ENCODE measurements at places on chromosomes 1 and 21. TPM values are rescaled to one million over a fixed set of nuclear protein-coding genes. Genes with fewer than 3 reads are reported as not detected.

- DNase-seq = no peak
These were observed 35.4 kb downstream of the TCP10L start for GRCh38 chr21:32549886-32550285.

GRCh38 chr1:22350924-22351767 is 100.5 kb upstream of the ZBTB40 start:
- DNase-seq = no peak

- DNase-seq = no peak
These were observed 623.7 kb downstream of the PTPRU start for GRCh38 chr1:29860056-29860455.

DNA sequence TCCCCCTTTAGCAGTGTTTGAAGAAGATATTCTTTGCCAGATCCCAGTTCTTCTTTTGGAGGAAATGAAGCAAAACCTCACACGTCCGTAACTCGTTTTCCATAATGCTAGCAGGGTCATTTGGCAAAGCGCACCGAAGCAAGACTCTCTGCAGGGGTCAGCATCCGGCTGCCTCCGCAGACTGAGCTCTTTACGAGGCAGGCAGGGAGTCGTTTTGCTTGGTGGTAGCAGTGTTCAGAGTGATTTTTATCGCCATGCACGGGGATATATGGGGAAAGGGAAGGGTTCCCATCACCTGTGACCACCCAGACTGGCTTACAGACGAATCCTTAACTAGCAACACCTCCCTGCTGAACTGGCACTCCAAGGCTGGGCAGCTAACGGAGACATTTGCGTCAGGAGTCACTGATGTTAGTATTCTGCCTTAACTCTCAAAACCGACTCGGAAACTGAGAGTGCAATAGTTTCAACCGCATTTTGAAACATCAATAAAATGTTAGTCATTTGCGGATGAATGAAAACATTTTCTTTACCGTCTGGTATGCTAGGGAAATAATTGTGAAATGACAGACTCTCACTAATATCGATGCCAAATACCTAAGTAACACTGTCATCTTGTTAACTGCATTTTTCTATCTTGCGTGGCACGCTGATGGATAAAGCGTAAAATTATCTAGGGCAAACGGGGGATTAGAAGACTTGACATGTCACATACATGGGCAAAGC is 2.2 kb upstream of the NEGR1 start:
- DNase-seq = peak; percentile 92

- DNase-seq = peak; percentile 19
These were observed 9.2 kb downstream of the MEF2D start for GRCh38 chr1:156491151-156491949.

DNA sequence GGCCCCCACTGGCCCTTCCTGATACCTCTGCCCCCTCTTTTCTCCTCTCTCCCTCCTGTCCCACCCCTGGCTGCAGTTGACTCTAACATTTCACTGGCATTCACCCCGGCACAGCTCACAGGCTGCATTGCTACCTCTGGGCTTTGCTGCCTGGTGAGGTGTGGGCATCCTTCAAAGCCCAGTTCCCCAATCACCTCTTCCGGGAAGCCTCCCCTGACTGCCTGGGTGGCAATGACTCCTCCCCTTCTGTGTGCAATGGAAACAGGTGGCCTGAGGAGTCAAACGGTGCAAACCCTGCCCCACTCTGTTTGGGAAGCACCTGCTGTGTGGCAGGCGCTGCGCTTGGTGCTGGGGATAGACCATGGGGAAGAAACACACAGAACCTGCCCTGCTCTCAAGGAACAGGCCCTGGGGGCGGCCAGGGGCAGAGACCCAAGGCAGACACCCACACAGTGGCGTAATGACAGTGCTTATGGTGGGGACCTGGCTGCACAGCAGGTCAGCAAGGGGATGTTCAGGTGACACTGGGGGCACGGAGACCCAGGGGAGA is 39.3 kb upstream of the POFUT2 start:
- no peak for DNase-seq

DNA sequence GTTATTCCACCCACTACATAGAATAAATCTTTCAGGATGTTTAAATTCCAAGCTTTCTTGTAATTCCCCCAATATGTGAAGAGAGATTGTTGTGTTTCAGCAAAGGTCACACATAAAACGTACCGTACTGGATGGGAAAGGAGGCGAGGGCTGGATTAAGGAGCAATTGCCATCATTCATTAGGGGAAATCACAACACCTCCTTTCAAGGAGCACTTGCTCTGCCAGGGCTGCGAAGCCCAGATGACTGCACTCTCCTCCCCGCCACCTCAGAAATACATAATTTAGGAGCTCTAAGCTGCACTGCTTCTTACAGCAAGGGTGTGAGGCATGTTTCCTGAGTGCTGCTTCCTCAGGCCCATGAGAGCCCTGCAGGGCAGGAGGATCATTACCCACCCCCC is 29.6 kb downstream of the MATN1 start:
- no peak for DNase-seq

DNA sequence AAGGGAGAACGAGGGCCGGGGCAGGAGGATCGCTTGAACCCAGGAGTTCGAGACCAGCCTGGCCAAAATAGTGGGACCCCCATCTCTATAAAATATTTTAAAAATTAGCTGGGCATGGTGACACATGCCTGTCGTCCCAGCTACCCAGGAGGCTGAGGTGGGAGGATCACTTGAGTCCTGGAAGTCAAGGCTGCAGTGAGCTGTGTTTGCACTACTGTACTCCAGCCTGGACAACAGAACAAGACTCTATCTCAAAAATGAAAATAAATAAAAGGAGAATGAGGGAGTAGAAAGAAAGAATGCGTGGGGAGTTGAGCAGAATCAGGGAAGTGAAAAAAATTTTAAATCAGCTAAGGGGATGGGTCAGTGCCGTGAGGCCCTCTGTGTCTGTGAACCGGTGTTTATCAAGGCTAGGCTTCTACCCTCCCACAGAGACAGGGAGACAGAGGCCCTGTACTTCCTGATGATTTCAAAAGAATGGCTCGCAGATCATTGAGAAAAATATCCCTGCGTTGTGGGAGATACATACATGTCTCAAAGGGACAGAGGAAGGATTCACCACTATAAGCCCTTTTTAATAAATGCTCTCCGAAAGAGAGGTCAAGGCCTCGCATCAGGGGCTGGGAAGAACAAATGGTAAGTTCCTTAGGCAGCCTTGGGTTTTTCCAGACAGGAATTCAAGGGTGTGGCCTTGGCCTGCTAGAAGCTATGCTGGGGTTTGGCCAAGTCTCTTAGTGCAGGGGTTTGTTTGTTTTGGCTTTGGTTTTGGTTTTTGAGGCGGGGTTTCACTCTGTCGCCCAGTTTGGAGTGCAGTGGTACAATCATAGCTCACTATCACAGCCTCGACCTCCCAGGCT is 20.7 kb downstream of the IL10RB start:
- peak; percentile 87 for DNase-seq

DNA sequence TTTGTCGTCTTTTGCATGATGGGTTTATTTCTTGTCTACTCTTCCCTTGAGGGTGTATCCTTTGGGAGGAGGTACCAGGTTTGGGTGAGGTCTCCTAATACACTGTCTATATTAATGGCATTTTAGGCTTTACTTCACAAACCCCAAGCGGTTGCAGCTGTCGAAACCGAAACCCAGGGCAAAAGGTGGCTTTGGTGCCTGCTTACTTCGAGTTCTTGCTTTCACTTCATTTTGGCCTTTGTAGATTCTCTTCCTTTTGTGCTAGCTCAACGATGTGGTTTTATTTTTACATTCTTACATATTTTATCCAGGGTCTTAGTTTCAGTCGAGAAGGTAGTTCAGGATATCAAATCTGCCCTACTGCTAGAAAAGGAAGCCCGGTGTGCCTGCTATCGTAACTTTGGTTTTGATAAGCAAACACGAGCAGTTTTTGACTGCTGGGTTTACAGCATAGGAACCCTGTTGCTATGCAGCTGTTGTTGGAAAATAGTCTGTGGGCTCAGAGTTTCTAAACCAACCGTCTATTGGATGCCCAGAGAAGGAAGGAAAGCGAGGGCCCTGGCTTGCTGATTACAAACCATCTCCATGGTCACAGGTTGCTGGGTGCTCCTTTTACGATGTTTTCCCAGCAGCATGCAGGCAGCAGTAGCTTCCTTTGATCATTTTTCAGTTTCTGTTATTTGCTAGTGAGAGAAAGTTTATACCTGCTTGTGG is 9.8 kb upstream of the TSPAN2 start:
- peak; percentile 95 for DNase-seq

GRCh38 chr1:207035877-207036551 is 3.5 kb upstream of the C1orf116 start:
- DNase-seq = peak; percentile 53

- DNase-seq = no peak
These were observed 29.5 kb downstream of the ARHGEF16 start for GRCh38 chr1:3483801-3484444.

DNA sequence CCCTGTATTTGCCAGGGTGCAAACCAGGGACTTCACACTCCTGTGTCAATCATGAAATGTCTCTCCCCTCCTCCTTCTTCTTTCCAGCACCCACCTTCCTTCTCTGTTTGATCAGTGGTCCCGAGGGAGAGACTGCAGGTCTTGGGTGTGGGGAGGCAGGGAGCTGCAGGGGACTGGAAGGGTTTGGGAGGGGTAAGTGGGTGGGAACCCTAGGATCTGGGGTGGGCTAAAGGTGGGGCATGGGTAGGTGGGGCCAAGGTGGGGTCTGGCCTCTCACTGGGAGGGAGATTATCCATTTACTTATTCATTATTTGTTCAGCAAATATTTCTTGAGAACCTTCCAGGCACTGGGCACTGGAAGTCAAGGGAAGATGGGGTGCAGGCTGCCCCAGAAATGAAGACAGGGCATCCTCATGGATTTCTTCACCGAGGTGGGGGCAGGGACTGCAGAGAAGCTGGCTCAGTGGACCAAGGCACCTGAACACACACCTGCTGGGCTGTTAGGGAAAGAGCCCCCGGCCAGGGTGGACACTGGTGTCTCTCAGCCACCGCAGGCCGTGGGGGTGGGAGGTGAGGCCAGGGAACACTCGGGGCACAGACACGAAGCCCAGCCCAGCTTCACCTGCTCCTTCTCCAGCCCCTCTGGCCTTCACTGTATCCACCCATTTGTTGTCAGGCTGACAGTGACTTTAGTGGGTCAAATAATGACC is 193.9 kb upstream of the C1orf174 start:
- DNase-seq = no peak

GRCh38 chr1:172375211-172375631 is 45.3 kb upstream of the C1orf105 start:
- no peak for DNase-seq

- DNase-seq = peak; percentile 75
These were observed at the start of gene NOS1AP for GRCh38 chr1:162069334-162070093. TSS of gene NOS1AP (plus strand) at chr1:162069691. CDS start at chr1:162070178, 487 bp downstream.

GRCh38 chr1:32216566-32216965 is 5.6 kb downstream of the TMEM234 start:
- DNase-seq = no peak

GRCh38 chr1:31483012-31483946 is 70.3 kb downstream of the SERINC2 start:
- peak; percentile 85 for DNase-seq

- DNase-seq = peak; percentile 26
These were observed 32.9 kb downstream of the NRIP1 start for GRCh38 chr21:15031790-15032357.

DNA sequence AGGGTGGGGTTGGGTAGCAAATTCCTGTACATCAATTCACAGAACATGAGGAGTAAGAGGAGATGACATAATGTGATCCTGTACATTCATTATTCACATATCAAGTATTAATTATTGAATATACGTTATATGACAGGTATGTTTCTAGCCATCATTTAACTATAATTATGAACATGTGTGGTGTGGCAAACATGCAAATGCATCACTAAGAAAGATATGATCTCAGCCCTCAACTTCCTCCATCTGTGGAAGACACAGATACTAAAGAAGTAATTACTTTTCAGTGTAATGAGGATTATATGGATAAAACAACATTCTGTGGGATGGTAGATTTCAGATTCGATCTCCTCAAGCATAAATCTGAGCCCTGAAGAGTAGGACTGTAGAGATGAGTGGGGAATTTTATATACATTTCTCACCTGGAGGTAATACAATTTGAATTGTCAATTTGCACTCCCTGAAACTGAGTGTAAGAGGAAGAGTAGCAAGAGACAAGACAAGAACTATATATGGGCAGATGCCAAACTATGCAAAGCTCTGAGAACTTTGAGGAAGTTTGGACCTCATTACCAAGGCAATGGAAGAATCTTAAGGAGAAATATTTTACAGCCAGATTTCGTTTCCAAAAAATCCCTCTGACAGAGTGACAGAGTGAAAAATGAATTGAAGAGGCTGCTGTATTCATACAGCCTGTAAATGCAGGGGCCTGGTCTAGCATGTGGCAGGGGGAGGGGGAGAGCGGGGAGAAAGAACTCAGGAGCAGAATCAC is 275.5 kb downstream of the TPR start:
- no peak for DNase-seq

- peak; percentile 88 for DNase-seq
These were observed 1.6 kb downstream of the C1orf21 start for GRCh38 chr1:184388319-184388889.

GRCh38 chr1:22351768-22352080 is 99.9 kb upstream of the ZBTB40 start:
- no peak for DNase-seq

- no peak for DNase-seq
These were observed 370.2 kb upstream of the USP24 start for GRCh38 chr1:55585402-55585792.

DNA sequence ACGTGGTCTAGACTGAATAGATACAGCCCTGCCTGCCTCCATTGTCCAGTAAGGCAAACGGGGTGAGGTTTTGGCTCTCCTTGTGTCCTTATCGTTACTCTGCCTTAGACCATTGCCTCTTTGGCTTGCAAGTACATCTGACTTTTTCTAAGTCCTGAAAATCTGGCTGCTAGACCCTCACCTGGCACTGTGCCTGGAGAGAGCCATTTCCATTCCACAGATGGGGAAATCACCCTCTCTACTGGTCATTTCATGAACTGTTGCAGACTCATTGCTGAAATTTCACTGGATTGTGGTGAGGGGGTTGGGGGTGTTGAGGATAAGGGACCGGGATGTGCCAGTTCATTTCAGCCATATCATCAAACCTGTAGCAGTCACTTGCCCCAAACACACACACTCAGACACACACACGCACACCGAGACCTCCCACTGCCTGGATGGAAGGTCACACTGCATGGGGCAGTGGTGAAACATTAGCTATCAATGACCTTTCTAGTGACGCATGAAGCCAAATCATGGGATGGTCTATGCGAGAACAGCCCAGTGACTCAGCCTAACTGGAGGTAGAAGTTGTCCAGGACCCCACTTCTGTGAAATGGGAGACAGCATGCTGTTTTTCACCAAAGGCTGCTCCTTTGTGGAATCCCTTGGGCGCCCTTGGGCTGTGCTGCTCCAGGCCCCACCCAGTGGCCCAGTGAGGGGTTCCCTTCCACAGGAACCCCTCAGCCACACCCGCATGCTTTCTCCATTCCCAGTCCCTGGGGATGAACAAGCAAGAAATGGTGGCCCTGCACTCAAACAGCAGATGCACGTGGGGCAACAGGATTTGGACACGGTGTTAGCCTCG is 34.9 kb upstream of the VASH2 start:
- DNase-seq = peak; percentile 18

TMEM81 gene
- total RNA-seq = 0.22 TPM

ZNF670 gene
- 5.4 TPM for total RNA-seq

LRRC3 gene
- total RNA-seq = not detected

EXO5 gene
- total RNA-seq = 13.8 TPM

TSPAN2 gene
- 1.4 TPM for total RNA-seq

KRTAP13-2 gene
- total RNA-seq = not detected

CYP4A22 gene
- total RNA-seq = not detected

RHD gene
- total RNA-seq = not detected

OR2C3 gene
- not detected for total RNA-seq

SYT2 gene
- total RNA-seq = not detected

NFASC gene
- total RNA-seq = 17.6 TPM

RYR2 gene
- 0.07 TPM for total RNA-seq

UBE2U gene
- not detected for total RNA-seq

CELA3A gene
- not detected for total RNA-seq

FCAMR gene
- total RNA-seq = not detected

All from M059J (cell line).